Activated CD8-positive, alpha-beta T cell treated with anti-CD3 and anti-CD28 coated beads, Interleukin-2, amount 10 ng/mL, durations not matched to agents 7 days and 5 days (primary cell): ENCODE measurements at places on chromosomes 4 and X. TPM values are rescaled to one million over a fixed set of nuclear protein-coding genes. Genes with fewer than 3 reads are reported as not detected.
A peak's percentile ranks its signal among the peaks of the same experiment; 100 is the strongest.

- no peak for DNase-seq
These were observed 95.5 kb upstream of the PPP2R3B start for GRCh38 chrX:482192-482701.

DNA sequence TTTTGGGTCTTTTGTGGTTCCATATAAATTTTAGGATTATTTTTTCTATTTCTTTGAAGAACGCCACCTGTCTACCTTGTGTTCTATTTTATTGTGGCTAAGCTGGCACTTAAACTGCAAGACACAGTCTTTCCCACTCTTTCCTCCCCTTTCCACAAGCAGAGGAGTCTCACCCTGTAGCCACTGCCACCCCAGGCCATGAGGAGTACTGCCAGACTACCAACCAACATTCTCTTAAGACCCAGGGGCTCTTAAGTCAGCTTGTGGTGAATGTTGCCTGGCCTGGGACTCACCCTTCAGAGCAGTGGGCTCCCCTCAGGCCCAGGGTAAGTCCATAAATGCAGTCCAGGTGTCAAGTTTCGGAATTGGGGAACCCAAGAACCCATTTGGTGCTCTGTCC, 58.0 kb upstream of the FMR1 start:
- no peak for DNase-seq

GRCh38 chrX:17359500-17359899, 15.5 kb upstream of the NHS start:
- no peak for DNase-seq

DNA sequence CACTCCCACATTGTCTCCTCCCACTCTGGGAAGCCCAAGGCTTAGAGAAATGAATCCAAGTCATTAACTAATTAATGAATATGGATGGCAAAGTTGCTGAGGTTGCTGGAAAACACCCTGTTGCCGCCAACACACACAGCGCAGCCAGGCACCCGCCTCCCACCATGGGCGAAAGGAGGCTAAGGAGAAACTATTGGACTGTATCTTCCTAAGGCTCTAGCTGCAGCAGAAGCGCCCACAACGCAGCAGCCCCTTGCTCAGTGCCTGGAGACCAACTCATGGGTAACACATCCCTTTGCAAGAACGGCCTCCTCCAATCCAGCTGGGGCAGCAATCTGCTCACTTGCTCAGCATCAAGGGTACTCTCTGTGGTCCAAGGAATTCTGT, 34.2 kb downstream of the TSC22D3 start:
- DNase-seq = no peak

DNA sequence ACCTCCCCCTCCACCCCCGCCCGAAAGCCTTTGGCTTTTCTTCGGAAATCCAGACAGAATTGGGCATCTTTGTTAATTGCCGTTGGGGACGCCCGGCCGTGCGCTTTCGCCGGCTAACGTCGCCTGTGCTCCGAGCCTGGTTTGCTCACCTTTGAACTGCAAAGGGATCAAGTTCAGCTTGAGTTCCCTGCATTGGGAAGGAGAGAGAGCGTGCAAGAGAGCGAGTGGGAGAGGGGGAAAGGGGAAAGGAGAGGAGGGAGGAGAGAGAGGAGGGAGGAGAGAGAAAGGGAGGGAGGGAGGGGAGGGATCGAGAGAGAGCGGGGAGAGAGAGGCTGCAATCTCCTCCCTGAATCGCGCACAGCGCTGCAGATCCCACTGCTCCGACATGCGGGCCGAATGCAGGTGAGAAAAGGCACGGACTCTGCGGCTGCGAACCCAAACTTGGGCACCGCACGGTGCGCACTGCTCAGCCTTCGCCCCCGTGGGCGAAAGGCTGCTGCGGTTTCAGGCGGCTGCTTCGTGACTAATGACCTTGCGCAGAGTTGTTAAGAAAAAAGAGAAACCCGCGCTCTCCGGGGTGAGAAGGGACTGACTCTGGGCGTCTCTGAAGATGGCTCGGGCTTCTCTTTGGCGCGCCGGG, at the start of gene PCDH7:
Gene PCDH7, plus strand, starts transcription at position 349 of the 640 bp plus-strand sequence. CDS start 1,054 bp downstream, outside the sequence.
- DNase-seq = no peak

GRCh38 chrX:65677954-65678469, 10.6 kb downstream of the MSN start:
- no peak for DNase-seq

- no peak for DNase-seq
These were observed 85.5 kb downstream of the BCOR start for GRCh38 chrX:40012039-40012867.

DNA sequence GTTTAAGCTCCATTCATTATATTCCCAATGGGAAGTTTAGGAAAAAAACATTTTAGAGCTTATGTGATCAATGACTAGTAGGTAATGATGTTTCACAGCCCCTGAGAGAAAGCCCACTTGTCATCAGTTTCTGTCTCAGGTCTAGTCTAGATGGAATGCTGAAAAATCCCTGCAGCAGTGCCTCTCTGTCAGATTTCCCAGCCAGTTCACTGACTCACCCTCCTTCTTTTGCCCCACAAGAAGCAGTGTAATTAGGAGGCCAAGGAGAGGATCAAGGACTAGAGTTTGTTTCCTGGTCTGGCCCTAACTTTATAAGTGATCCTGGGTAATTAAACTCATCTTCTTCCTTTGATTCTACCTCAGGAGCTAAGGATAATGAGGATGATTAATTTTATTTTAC, 118.7 kb upstream of the ANXA3 start:
- DNase-seq = no peak

DNA sequence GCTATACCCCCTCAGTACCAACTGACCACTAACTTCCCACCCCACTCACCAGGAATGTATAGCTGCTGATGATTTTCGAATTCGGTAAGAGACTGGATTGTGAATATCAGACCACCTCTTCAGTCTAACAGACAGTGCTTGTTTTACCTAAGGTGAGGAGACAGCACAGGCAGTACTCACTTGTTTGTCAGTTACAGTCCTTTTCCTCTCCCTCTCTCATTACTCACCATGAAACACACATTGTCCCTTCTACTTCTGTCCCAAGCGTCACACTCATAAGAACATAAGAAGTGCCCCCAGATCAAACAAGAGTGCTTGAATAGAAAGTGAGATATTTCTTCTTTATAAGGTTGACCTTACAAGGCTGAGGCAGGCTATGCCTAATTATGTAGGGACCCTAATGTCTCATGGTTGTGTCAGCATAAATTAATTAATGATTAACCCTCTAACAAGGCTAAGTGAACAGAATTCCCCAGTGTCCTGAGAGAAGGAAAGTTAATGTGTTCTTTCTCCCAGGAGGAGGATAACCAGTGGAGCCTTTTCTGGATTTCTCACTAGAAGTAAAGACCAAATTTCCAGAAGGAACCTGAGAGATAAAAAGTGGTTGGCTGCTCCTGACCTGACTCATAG, 32.2 kb downstream of the ZCCHC12 start:
- no peak for DNase-seq

DNA sequence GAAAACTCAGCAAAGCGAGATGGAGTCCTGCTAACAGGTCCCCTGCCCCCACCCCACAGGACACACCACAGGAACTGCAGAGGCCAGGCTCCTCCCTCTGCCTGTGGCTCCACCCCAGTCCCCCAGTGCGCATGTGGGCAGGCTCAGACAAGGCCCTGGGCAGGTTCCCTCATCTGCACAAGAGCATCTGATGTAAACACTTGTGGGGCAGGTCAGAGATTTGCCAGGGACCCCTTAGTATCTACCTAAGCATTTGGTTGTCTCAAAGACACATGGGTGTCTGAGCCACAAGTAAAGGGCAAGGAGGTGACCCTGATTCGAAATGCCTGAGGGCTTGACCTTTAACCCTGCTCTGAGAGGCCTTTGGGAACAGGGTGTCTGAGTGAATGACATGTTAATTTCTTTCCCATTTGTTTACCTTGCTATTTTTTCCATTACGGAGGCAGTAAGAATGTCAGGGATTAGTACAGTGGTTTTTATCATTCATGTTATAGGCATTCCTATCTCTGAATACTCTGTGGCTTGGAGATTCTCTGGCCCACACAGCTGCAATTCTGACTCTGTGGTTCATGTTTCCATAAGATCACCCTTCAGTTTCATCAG, 85.3 kb downstream of the ZNF518B start:
- no peak for DNase-seq

- DNase-seq = peak; percentile 23
These were observed 67.9 kb downstream of the PPP3CA start for GRCh38 chr4:101279377-101279871.

DNA sequence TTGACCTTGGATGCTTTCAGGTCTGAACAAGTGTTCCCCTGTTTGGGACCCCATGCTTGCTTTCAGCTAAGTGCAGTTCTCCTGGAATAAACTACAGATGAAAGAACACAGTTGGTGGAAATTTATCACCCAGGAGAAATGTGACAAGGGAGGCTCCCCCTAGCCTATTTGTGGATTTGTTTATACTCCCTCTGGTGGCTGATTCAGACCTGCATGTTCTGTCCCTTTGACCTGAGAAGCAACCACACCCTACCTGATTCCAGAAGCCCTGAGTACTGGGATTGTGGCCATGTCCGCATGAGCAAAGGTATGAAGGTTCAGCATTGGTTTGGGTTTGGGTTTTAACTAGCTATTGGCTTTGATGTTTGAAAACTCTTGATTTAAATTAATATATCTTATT, 440.9 kb downstream of the MID1IP1 start:
- peak; percentile 21 for DNase-seq

- no peak for DNase-seq
These were observed 8.9 kb upstream of the TMA16 start for GRCh38 chr4:163485589-163485988.

DNA sequence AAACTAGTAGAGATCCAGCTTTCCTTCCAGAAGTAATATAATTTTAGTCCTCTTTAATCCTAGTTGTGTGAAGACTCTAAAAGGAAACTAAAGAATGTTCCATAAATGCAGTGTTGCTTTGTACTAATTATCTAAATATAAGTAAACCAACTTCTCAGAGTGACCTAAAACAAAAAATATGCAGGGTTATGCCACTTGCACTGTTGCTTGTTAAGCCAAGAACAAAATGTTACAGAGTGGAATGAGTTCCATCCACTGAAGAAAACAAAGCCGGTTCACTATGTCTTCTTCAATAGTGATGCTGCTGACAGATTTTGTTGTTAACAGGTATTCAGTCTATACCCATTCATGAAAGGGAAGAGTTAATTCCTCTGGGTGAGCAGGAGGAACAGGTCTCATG, 252.0 kb upstream of the DIAPH2 start:
- DNase-seq = no peak

The ERAS gene
- total RNA-seq = not detected

The PRSS12 gene
- not detected for total RNA-seq

The HAND2 gene
- not detected for total RNA-seq

The SHOX gene
- not detected for total RNA-seq

The PDCL2 gene
- total RNA-seq = not detected

The FOXR2 gene
- total RNA-seq = not detected
